Stimulated activated CD4-positive, alpha-beta T cell treated with anti-CD3 and anti-CD28 coated beads, Interleukin-15, amount 100 ng/mL, for 1 hour (primary cell): ENCODE measurements at places on chromosomes 13 and 19.

DNA sequence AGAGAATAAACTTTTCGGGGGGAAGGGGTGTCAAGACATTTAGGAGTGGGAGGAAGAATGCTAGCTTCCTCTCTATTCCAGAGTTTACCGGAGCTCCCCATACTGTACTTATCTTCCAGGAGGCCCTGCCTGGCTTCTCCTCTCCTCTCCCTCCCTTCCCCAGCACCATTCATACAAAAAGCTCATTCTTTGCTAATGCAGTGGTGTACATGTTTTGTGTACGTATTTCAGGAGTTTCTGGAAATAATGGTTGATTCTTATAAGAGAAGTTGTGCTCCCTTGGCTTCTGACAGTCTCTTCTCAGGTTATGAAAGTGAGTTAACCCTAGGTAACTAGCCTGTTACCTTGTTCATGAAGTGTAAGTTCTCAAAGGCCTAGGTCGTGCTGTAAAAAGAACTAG is 7.1 kb downstream of the SAMD4B start:
- no peak for DNase-seq

DNA sequence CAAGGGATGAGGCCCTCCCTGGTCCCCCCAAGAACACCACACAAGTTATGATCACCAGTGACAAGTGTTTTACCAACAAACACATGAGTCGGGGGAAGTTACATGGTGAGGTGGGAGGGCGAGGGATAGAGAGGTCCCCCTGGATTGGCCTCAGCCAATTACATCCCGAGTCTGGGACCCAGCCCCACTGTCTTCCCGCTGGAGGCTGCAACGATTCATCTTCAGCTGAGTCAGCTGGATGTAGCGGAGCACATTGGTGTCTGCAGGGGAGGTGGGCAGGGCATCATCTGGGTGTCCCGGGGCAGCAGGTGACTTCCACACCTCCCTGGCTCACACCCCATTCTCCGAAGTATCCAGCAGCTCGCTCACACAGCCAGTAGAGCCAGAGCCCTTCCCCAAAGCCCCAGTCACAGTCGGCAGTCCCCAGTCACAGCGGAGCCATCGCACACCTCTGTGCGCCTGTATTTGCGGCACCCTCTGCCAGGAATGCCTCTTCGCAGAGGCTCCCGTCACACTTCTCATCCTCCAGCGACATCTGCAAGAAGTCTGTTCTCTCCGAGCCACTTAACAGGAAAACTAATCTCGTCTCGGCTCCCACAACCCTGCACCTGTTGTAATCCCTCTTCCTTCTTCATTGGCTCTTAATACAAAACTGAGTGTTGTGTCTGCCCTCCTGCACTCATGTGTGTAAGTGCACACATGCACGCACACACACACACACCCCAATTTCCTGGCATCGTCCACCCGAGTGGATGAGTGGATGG is 2.0 kb downstream of the TTC9B start:
- no peak for DNase-seq

DNA sequence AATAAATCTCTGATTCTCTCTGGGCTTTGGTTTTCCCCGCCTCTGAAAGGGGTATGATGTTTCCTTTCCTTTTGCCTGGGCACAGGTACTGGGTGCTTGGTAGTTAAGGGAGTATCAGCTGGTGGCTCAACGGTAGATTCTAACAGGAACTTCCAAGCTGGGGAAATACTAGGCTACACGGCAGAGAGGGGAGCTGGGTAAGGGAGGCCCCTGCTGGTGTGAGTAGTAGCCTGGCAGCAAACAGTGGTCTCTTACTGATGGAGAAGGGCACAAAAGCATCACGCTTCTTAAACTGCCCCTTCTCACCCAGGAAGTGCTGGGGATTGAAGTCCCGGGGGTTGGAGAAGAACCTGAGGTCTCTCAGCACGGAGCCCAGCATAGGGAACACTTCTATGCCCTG is 26.9 kb upstream of the CYP2A7 start:
- DNase-seq = peak; percentile 3

GRCh38 chr13:55440465-55441085 is 1700.1 kb upstream of the PRR20A start:
- DNase-seq = no peak

- peak; percentile 3 for DNase-seq
Measured at GRCh38 chr19:7294558-7295212, 471 bp upstream of the INSR start.

DNA sequence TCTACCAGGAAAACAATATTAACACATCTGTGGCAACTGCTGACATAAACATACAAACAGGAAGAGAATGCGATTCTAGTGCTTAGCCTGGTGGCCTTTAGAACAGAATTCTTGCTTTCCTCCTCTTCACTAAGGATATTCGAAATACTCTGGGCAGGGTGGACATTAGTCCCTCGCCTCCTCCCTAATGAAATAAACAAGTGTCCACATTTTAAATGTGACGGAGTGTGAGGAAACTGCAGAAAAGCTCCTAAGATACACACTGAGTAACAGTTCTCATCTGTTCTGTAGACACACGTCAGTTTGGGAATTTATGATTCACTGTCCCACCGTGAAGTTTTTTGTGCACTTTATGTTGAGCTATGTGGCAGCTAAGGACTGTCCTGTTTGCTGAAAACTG is 639 bp downstream of the STARD13 start:
- no peak for DNase-seq

- no peak for DNase-seq
Measured at GRCh38 chr19:2132731-2133490, 18.5 kb downstream of the AP3D1 start.

DNA sequence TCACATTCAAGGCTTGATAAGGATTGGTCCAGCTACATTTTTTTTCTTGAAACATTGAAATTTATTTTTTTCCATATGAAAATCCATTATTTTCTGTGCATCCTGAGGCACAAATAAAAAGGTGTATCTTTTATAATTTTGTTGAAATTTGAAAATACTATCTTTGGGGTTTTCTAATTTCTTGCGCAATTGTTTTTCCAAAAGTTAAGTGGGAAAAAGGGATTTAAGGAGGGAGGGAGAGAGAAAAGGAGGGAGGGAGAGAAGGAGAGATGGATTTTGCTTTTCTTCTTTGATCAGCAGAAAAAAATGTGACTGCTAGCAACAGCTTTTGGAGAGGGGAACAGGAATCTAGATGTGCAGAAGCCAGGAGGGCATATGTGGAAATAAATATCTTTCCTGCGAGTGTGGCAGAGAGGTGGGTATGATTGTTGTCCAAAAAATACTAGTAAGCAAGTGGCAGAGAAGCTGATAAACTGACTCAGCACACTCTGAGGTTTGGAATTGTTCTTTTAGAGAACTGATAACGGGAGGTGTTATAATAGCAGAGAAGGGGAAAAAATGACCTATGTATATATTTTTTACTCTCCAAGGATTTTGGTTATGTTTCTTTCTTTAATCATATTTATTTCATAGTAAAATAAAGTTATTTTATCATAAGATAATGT is 61.2 kb upstream of the EDNRB start:
- no peak for DNase-seq

DNA sequence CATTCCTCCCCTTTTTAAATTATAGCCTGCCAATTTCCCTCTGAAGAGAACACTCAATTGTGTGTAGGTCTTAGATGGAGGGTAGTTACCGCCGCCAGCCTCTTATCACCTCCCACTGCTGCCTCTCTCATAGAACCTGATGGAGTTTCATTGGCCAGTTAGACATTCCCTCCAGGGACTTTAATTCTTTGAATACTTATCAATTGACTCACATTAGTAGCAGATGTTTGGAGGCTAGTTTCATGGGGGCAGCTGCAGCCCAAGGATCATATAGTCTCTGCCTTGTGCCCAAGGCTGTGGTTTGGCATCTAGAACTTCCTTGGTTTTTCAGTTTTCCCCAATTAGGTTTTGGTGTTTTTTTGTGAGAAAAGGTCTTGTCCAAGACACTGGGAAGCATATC is 318.9 kb upstream of the HTR2A start:
- DNase-seq = no peak

- no peak for DNase-seq
Measured at GRCh38 chr19:38693380-38694223, 46.2 kb downstream of the ACTN4 start.

GRCh38 chr13:41962994-41963393 is 2.1 kb upstream of the VWA8 start:
- no peak for DNase-seq

DNA sequence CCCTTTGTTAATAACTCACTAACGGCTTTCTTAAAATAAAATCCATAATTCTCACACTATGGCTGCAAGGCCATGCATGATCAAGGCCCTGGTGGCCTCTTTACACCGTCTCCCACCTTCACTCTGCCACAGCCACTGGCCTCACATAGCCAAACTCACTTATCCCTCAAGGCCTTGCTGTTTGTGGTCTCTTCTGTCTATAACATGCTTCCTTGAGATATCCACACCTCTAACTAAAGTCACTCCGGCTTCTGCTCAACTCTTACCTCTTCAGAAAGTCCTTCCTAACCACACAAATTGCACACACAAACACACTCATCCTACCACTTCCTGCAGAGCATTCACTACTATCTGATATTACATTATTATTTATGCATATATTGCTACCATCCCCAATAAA is 262.5 kb downstream of the DIAPH3 start:
- DNase-seq = no peak

- peak; percentile 20 for DNase-seq
Measured at GRCh38 chr13:74132776-74133656, 1.2 kb downstream of the KLF12 start.

- no peak for DNase-seq
Measured at GRCh38 chr19:50695251-50696093, 24.1 kb downstream of the SHANK1 start.

DNA sequence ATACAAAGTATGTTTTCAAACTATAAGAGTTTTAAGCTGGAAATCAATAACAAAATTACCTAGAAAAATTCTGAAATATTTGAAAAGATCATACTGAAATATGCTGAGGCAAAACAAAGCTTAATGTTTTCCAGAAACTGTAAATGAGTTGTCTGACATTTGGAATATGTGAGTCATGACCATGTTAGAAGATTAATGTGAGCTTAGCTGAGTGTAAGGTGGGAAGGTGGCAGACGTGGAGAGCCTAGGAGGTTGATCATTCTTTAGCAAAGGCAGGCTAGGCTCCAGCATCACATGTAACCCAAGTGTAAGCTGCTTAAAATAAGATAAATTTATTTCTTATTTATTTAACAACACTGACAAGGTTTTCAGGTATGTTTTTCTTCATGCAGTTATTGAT is 2086.1 kb upstream of the PCDH20 start:
- no peak for DNase-seq

GRCh38 chr19:48539503-48540096 is 12.4 kb upstream of the SULT2B1 start:
- no peak for DNase-seq

DNA sequence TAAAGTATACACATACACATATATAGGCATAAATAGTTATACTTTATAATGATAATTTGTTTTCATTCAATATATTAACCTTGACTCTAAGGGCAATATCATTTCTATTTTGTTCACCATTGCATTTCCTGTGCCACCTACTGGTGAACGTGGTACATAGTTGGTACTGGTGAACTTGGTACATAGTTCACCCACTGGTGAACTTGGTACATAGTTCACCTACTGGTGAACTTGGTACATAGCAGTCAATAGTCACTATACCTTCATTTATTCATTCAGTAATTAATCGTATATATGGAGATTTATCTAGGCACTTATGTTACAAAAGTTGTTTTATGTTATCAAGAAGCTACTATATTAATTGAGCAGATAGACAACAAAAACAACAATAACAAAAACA is 172.6 kb upstream of the ATXN8OS start:
- no peak for DNase-seq

DNA sequence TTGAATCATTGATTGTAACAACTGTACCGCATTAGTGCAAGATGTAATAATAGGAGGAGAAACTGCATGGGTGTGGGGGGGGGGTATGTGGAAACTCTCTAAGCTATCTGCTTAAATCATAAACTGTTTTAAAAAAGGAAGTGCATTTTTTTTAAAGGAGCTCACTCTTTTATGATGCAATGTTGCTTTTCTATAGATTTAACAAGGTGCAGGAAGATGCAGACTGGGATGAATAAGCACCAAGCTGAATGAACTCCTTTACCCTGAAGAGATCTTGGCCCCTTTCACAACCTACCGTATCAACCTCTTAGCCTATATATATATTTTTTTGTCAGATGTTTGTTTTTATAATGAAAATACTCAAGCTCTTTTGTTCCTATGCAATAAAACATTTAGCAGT is 95.9 kb downstream of the AKAP11 start:
- DNase-seq = no peak

DNA sequence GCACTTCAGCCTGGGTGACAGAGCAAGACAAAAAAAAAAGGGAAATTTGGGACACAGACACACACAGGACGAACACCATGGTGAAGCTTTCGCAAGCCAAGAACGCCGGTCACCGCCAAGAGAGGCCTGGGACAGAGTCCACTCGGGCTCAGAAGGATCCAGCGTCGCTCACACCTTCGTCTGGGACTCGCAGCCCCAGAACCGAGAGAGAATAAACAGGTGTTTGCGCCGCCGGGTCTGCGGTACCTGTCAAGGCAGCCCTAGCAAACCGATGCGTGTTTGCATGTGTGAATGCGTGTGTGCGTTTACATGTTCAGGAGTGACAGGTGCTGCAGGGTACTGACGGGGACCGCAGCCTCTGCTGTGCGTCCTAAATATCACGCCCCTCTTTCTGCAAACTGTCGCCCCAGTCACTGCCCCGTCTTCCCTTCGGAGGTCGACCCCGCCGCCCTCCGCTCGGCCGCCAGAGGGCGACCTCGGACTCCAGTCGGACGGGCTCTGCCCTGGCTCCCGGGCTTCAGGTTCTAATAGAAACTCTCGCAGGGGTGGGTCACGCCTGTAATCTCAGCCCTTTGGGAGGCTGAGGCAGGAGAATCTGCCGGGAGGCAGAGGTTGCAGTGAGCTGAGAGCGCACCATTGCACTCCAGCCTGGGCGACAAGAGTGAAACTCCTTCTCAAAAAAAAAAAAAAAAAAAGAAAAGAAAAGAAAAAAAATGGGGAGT is 11.8 kb upstream of the CSNK1G2 start:
- DNase-seq = peak; percentile 75

DNA sequence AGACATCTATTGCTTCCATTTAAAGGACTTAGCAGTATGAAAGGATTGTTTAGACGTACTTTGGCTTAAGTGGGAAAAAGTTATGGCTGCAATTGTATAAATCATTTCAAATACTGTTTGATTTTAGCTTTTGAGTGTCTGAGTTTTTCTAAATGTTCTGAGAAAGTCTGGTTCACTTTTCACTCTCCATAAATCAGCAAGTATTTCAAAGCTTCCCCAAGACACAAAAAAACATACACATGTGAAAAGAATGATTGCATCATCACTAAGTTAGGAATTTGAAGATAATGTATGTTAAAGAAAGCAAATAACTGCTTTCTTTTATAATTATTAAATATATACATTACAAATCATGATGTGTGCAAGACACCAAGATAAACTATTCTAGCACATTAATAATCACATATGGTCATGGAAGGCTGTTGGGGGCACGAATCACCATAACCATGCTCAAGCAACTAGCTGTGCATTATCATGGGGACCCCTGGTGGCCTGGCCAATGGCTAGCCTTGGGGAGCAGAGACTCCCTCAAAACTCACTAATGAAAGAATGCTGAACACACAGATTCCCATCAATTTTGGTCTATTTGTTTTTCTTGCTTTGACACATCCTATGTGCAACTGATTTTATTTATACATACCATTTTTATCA is 111.1 kb downstream of the MIPEP start:
- no peak for DNase-seq

GRCh38 chr13:99585609-99586008 is 84.3 kb downstream of the TM9SF2 start:
- DNase-seq = no peak

GRCh38 chr19:8360196-8360595 is 3.8 kb upstream of the ANGPTL4 start:
- DNase-seq = no peak

- no peak for DNase-seq
Measured at GRCh38 chr13:97223037-97223710, 1.0 kb downstream of the MBNL2 start.
